ENCODE measurements at places on chromosomes 11 and 22.

DNA sequence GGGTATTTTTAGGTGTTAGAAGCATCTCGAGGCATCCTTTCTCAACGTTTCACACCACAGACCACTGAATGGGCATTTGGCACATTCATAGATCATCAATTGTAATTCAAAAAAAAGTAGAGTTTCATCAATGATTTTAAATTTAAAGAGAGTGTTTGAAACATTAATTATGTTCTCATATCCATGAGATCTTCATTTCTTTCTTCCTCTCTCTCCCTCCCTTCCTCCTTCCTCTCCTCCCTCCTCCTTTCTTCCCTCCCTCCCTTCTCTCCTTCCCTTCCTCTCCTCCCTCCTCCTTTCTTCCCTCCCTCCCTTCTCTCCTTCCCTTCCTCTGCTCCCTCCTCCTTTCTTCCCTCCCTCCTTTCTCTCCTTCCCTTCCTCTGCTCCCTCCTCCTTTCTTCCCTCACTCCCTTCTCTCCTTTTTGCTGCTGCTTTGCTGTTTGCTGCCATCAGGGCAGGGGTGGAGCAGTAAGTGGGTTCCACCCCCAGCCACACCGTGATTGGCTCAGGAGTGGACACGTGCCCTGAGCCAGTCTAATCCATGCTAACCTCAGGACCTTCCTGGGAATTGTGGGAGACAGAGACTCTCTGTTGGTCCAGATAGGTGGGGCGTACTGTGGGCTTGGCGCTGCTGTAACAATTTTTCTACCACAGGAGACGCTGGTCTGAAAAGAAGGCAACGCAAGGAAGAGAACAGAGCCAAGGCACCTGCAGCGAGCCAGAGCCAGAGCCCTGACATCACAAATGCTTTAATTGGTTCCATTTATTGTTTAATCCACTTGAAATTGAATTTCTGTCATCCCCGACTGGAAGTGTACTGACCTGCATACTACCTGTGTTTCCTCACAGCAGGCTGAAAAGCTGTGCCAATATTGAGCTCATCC lies 33.7 kb upstream of the APOBEC3A start:
- peak; percentile 76 for DNase-seq

DNA sequence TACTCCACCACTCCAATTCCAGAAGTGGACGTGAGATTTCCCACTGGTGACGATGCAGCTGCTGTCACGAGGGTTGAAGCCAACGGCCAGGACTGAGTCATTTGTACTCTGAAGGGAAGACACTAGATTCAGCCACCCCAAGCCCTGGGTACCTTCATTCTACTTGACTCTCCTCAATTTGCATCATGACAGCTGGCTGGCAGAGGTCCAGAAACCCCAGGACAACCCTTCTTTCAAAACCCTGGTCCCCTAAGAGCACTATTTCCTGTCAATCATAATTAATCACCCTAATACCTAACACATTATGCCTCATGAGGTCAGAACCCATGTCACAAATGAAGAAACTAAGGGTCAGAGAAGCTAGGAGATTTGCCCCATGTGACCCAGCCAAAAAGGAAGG lies 4.9 kb downstream of the EML3 start:
- peak; percentile 44 for DNase-seq

- DNase-seq = peak; percentile 33
Measured at GRCh38 chr11:19980957-19981669, 179.2 kb downstream of the DBX1 start.

DNA sequence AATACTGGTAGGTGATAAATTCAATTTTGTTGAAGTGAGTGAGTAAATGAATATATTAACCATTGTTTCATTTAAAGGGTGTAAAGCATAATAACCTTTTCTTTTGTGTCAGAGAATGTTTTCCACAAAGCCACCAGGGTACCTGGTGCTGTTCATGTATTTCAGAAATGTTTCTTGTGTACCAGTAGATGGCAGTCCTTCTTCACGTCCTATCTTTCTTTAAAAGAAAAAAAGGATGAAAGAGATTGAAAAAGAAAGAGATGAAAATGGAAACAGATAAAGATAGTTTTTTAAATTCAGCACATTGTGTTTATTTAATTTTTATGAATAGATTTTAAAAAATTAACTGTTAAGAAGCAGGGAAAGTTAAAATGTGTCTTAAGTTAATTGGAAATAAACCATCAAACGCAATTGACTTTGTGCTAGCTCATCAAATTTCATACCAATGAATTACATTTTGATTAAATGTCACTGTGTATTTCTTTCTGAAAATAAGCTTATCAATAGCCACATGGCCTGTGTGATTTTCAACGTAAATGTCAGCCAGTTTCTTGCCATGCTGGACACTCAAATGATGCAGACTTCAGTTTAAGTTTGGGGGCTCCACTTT lies 65.5 kb upstream of the CHORDC1 start:
- peak; percentile 21 for DNase-seq

- no peak for DNase-seq
Measured at GRCh38 chr11:116866804-116867455, 29.5 kb upstream of the APOA1 start.

Measured in K562 (cell line).